ENCODE measurements at places on chromosomes 13 and 19. TPM values are rescaled to one million over a fixed set of nuclear protein-coding genes. Genes with fewer than 3 reads are reported as not detected.

DNA sequence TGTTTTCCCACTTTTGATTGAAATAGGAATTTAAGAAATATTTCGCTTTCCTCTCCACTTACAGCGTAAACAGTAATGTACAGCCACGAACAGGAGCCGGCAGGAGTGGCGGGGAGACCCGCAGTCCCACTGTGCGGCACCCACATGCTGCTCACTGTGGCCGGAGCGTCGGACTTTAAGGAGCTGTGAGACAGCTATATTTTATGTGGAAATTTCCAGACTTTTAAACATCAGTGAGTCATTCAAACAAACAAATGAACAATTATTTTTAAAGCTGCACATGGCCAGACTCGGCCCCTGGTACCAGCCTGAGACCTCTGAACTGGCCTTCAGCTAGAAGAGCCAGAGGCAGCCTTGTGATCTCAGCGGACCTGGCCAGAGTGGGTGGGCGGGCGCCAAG lies 52.5 kb downstream of the CRYL1 start:
- DNase-seq, result no peak

SCEL gene
- total RNA-seq, result not detected

GRCh38 chr13:98893371-98893770 lies 84.5 kb downstream of the DOCK9 start:
- DNase-seq, result no peak

DNA sequence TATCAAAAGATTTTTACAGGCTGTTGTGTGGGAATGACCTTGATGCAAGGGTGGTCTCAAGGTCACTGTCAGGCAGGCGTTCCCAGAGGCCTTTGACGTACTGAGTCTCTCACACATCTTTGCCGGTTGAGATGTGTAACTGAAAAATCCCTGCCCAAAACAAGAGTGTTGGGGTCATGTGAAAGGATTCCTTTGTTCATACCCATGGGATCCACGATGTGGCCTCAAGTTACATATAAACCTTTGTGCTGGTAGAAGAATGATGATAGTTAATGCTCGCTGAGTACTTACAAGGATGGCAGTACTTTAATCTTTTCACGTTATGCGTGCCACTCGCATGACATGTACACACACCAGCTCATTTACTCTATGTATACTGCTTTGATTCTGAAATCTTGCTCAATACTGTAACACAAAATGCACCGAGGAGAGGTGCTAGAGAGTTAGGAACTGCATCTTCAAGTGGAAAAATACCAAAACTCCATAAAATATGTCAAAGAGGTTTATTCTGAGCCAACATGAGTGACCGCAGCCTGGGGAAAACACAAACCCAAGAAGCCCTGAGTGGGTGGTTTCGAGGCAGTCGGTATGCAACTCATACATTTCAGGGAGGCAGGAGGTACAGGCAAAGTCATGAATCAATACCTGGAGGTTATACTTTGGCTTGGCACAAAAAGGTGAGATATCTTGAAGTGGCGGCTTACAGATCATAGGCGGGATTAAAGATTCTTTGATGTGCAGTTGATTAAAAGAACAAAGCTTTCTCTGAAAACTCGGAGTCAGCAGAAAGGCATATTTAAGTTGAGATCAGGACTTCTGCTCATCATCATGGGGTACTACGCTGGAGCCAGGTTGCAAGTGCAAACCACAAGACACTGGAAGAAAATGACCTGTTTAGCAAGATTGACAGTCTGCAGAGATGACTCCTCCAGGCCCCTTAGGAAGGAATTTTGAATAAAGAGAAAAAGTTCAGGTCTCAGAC lies 87.4 kb upstream of the ARHGEF7 start:
- no peak for DNase-seq

DNA sequence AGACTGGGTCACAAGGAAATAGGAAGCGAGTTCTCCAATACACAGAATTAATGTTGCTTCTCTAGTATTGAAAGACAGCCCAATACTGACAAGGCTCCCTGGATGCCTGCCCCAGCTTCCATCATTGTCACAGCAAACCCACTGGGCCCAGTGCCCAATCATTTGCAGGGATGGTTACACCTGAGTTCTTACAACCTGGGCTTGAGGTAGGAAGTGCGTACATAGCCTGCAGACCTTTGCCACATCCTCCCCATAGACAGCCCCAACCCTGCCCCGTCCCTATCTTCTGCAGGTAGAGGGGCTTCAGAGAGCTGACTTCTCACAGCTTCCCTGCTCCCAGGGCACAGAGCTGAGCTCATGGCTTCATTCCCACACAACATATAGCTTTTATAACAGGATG lies 108.1 kb upstream of the UBL3 start:
- DNase-seq, result no peak

ZNF442 gene
- total RNA-seq, result 1.2 TPM

ZNF471 gene
- 0.05 TPM for total RNA-seq

DNA sequence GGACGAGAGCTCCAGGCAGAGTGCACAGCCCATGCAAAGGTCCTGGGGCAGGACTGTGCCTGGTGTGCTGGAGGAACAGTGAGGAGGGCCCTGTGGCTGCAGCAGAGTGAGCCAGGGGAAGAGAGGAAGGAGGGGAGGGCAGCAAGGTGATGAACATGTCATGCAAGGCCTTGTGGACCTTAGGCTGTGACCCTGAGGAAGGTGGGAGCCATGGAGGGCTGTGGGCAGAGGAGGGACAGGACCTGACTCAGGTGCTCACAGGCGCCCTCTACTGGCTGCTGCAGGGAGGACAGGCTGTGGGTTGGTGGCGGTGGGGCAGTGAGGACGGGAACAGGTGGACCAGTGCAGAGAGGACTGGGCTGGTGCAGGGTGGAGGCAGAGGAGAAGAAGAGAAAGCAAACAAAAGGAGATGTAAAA lies 170.3 kb downstream of the PTPRS start:
- DNase-seq, result peak; percentile 30

SIGLEC5 gene
- total RNA-seq, result not detected

ZNF575 gene
- total RNA-seq, result 1.7 TPM

VAV1 gene
- total RNA-seq, result 68.9 TPM

MEIOSIN gene
- not detected for total RNA-seq

ICAM4 gene
- 1.4 TPM for total RNA-seq

NR1H2 gene
- 79.9 TPM for total RNA-seq

DNA sequence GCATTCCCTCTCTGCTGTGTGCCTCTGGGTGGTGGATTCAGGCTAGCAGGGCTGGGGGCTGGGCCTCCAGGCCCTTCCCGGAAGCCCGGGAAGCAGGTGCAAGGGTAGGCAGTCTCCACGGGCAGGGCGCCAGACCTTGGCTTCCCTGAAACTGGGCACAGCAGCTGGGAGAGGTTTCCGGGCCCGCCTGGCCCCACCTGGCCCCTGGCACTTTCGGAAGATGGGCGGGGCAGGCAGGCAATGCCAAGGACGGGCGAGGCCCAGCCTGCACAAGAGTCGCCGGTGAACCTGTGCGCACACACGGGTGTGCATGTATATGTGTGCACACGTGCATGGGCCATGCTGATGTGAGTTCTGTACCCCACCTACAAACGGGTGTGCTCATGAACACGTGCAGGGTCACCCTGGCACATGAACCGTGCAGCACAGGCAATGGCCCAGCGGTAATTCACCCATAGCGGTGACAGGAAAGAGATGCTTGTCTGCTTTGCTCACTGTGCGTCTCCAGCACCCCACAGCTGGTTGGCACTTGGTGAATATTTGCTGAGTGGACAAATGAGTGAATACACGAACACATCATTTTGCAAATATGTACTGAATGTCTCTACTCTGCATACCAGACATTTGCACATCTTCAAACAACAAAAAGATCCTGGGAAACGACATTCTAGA lies 15.3 kb downstream of the GADD45B start:
- DNase-seq, result no peak

DNA sequence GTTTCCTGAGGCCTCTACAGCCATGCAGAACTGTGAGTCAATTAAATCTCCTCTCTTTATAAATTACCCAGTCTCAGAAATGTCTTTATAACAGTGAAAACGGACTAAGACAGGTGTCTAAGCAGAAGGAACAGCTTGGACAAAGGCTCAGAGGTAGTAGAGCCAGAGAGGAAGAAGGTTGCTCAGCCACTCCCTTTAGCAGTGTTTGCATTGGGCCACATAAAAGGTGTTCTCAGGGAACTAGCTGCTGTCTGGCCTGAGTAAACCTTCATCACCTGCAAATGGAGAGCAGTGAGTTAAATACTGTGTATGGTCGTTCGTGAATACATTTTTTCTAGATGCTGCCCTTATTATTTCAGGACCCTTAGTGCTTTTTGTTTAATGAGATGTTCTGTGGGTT lies 383.4 kb downstream of the EFNB2 start:
- no peak for DNase-seq

RAB3A gene
- 6.3 TPM for total RNA-seq

DNA sequence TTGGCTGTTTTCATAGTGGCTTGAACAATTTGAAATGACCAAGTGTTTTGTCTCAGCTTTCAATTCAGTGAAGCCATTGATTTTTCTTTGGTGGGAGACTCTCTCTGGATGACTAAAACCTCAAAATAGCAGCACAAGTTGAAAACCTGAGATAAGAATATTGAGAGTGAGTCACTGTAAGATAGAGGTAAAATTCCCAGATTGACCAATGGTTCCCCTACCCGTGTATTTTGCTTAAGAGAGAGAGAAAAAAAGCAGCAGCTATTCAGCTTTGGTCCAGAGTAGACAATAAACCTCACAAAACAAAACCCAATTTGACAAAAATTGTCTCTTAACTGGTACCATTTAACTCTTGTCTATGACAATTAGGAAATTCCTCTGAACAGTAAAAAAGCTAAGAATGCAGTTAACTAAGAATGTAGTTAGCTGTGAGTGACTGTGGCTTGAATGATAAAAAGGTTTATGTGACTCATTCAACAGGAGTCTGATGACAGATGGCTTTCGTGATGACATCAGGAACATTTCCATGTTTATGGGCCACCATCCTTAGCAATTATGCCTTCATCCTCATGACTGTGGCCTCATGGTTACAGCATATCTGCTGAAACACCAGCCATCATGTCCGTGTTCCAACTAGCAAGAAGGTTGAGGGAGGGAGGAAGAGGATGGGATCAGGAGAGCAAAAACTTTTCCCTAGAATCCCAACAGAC lies 356.9 kb downstream of the NDFIP2 start:
- no peak for DNase-seq

- DNase-seq, result no peak
These were observed 72.2 kb upstream of the WASF3 start for GRCh38 chr13:26485288-26485687.

DNA sequence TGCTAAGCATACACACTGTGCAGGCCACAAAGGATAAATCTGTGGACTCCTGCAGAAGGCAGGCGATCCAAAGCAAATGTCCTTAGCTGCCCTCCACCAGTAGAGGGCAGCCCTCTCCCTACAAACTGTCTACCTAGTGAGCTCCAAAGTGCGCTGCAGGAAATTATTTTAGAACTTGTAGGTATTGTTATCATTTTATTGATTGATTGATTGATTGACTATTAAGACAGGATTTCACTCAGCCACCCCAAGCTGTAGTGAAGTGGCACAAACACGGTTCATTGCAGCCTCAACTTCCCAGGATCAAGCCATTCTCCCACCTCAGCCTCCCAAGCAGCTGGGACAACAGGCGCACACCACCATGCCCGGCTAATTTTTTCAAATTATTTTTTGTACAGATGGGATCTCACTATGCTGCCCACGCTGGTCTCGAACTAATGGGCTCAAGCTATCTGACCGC lies 37.3 kb downstream of the RNF6 start:
- peak; percentile 57 for DNase-seq
